ENCODE measurements at places on chromosomes 2 and 18. TPM values are rescaled to one million over a fixed set of nuclear protein-coding genes. Genes with fewer than 3 reads are reported as not detected.

GRCh38 chr2:35415942-35416341 is 939.6 kb upstream of the CRIM1 start:
- DNase-seq = no peak

GRCh38 chr2:215301994-215302393 is 9.9 kb upstream of the ATIC start:
- DNase-seq = no peak

DNA sequence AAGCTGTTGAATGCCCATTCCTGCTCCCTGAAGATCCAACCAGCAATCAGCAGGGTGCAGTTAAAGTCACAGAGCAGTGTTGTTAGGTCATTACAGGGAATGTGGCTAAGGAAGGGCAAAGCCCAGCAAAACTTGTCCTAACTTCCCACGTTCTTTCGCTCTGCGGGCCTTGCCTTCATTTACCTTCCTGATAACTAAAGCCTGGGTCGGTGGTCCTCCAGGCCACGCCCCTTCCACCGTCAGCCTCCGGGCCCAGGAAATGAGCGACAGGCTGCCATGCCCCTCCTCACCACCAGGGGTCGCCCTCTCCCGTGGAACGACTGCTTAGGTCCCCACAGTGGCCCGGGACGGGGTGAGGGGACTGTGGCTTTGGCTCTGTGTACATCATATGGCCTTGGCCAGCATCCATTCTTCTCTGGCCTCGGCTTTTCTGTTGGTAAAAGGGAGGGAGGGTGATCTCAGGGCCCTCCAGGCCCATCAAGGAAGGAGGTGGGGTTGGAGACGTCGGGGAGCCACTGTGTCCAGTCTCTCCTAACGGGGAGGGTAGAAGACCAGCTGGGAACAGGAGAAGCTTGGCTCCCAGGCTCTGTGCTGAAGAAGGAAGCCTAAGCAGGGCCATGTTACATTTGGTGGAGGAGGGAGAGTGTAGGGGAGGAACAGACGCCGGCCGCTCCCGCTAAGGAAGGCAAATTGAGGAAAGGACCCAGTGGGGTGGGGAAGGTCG is 2.2 kb downstream of the SH2D6 start:
- peak; percentile 82 for DNase-seq

Gene CHRNA1
- total RNA-seq = 0.32 TPM

GRCh38 chr2:190504912-190505311 is 29.6 kb downstream of the NEMP2 start:
- no peak for DNase-seq

Gene YIPF4
- total RNA-seq = 16.8 TPM

DNA sequence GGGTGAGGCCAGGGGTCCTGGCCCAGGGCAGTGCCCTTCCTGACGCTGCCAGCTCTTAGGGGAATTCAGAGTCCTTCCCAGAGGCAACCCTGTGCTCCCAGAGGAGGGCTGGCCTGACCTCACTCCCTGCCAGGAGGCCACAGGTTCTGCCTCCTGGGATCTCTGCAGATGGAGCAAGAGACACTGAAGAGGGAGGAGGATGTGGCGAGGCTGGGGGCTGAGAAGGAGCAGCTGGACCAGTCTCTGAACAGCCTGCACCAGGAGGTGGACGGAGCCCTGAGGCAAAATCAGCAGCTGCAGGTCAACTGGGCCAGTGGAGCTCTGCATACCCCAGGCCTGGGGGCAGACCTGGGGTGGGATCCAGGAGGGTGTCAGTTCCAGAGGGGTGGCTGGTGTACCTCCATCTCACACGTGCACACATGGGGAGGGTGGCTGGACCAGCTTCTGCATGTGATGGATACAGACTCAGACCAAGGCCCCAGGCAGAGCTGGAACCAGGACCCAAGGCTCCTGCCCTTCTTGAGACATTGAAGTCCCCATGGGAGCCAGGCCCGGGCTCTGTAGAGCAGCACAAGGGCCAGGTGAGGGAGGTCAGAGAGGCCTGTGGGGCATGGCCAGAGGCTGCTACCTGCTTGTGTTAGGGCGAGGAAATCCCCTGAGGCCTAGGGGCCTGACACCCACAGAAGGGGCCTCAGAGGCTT is 9.7 kb upstream of the SNED1 start:
- no peak for DNase-seq

DNA sequence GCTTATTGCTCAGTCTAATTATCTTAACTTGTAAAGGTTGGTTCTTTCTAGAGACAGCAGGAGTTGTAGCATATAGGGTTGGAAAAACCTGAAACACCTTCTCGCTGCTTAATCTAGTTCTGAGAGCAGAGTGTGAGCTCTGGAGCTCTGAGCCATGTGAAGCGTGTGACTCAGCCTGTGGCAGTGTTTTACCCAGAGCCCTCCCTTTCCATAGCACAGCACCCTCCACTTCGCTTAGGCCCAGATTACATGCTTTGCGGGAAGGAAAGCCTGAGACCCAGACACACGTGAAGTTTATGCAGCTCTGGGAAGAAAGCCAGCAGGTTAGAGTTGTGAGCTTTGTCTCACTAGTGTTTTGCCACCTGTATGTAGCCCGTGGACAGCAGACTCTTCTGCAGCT is 74.5 kb downstream of the INPP4A start:
- no peak for DNase-seq

DNA sequence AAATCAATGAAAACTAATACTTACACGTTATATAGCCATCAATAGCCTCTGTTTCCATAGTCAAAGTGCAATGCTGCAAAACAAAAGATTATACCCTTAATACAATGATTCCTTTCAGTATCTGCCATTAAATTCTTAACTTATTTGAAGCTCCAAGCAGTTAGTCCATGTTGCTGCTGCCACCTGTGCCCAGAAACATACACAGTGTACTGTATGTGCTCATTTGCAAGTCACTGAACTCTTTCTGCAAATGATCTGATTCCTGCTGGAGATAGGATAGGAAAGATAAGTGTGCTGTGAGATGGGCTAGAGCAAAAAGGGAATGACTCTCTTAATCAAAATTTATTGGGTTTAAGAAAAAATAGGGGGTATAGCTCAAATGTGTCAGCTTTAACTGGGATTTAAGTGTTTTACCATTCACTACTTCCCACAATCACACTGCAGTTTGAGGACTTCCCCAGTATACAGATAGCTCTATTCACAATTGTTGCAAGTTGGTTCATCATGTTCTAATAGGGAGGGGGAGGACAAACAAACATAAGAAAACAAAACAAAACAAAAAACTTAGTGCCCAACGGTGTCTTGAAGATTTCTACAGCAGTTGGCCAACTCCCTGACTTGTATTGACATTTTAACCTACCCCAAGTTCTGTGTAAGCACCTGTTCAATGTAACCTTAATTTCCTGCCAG is 2.7 kb downstream of the IKZF2 start:
- no peak for DNase-seq

GRCh38 chr2:177296040-177296439 is 31.5 kb upstream of the NFE2L2 start:
- peak; percentile 39 for DNase-seq

DNA sequence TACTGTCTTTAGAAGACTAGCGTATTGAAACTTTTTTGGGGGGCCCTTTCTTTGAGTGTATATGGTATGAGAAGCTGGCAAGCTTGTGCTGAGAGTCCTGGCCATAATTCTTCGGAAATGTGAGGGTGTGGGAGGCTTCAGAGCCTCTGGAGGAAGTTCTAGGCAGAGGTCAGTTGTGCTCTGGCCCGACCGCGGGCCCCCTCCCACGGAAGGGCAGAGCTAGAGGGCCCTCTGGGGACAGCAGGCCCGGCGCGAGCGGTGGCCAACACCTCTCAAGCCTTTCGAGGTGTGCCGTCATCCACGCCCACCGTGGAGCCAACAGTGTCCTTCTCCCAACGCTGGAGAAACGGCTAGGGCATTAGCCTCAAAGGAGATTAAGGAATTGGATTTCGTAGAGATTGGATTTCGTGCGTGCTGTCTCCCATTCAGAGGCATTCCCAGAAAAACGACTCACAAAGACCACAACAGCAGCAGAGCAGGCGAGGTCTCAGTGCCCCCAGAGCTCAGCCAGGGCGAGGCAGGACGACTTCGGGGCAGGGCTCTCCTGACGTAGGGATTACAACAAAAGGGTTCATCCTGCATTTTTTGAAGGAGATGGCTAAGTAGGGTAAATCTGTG is 2.2 kb upstream of the MTCL1 start:
- no peak for DNase-seq

Gene NXPH2
- under 0.01 TPM for total RNA-seq

GRCh38 chr2:10078704-10079265 is 1.4 kb downstream of the CYS1 start:
- no peak for DNase-seq

DNA sequence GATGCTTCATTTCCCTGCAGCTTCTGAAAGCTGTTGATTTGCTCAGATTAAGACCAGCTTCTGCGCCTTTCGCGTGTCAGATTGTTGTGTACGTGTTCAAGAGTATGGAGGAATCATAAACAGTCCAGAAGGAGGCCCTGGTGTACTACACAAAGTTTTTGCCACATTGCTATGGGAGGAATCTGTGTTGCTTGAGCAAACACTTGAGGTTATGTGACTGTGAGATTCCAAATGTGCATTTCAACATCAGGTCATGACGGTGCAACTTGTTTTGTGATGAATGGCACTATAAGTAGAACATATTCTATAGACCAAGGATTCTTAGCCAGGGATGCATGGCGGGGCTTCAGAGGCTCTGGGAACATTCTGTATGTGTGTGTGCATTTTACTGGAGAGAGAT is 35.0 kb downstream of the SRSF7 start:
- peak; percentile 91 for DNase-seq

- DNase-seq = no peak
Observed at GRCh38 chr2:205117125-205117524, 565.2 kb upstream of the NRP2 start.

GRCh38 chr18:461762-462161 is 38.7 kb downstream of the COLEC12 start:
- DNase-seq = no peak

DNA sequence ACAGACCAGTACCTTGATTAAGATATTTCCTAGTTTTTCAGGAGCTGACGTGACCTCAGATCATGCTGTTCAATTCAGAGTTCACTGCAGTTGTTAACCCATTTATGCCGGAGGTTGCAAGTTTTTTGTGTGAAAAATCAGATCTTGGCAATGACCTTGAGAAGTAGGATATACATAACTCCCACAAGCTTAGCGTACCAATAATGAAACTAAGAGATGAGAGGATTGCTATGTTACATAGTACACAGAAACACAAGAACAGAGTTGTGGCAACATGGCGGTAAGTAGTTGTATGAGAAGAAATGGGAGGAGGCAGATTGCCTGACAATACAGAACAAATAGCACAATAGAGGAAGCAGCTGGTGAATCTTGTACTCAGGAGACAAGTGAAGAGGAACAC is 39.1 kb downstream of the PPIG start:
- DNase-seq = no peak

GRCh38 chr2:56133441-56133840 is 50.3 kb upstream of the CCDC85A start:
- no peak for DNase-seq

DNA sequence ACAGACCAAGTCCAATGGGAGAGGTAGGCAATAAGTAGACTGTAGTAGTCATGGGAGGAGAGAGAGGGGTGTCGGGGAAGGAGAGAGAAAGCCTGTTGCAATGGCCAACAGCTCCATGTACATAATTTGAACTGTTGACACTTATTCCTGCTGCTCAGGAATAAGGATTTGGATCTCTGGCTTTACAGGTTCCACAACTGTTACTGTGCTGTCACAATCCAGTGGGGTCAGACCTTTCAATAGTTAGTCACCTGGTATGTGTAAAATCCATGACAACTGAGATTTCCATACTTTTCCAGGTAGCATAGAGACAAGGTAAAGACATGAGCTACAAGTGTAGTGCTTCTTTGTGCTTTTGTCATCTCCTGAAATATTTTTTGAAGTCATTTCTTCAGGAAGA is 47.5 kb upstream of the RIOK3 start:
- no peak for DNase-seq

Gene CROCC2
- total RNA-seq = not detected

DNA sequence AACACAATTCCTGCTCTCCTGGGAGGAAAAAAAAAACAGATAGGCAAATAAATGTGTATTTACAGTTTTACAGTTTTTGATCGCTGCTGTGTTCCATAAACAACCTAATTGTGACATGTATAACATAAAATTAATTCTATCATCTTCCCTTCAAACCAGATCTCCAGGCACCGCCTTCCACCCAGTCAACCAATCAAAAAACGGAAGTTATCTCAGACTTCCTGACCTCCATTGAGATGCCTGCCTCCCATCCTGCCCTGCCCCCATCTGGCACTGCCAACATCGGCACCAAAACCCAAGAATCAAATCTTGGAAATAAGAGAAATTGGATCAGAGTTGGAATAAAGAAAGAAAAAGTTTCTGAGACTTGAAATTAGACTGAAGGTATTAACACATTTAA is 3.1 kb upstream of the RIOK3 start:
- no peak for DNase-seq

Gene CDK5R2
- not detected for total RNA-seq

Gene SERPINB10
- total RNA-seq = not detected

- no peak for DNase-seq
Observed at GRCh38 chr2:171512014-171512413, 10.3 kb upstream of the CYBRD1 start.

DNA sequence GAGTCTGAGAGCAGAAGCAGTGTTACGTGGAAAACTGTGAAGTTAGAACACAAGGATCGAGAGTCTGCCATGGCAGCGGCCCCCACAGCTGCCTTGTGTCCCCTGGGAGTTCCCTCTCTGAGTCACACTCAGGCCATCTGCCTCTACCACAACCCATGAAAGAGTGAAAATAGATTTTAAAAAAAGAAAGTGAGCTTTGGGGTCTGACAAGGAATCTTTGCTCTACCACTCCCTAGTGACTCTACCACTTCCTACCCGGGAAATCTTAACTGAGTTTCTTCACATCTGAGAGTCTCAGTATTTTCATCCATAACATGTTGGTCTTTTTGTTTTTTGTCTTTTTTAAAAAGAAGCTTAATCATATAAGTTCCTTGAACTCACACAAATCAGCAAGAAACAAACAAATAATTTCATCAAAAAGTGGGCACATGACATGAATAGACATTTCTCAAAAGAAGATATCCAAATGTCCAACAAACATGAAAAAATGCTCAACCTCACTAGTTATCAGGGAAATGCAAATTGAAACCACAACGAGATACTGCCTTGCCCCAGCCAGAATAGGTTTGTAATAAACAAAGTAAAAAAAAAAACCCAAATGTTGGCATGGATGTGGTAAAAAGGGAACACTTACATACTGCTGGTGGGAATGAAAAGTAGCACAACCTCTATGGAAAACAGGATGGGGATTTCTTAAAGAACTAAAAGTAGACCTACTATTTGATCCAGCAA is 2.4 kb upstream of the MSGN1 start:
- peak; percentile 17 for DNase-seq

Gene GLI2
- 22.5 TPM for total RNA-seq

Gene PKDCC
- total RNA-seq = 8.2 TPM

Gene ALK
- total RNA-seq = not detected

Gene SGPP2
- not detected for total RNA-seq

Gene TSPYL6
- not detected for total RNA-seq

All from fibroblast of villous mesenchyme (primary cell).